ENCODE measurements at places on chromosomes 5 and 9.
A peak's percentile ranks its signal among the peaks of the same experiment; 100 is the strongest.

DNA sequence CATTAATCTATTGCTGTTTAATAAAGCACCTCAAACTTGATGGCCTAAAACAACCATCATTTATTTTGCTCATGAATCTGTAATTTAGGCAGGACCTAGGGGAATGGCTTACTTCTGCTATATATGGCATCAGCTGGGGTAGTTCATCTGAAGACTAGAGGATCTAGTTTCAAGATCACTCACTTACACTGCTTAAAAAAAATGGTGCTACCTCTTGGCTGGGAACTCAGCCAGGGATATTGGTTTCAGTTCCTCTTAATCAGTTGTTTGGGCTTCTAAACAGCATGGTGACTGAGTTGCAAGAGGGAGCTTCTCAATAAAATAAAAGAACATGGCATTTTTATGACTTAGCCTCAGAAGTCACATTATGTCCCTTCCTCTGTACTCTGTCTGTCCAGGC, 142.0 kb downstream of the FAM114A2 start:
- peak; percentile 66 for DNase-seq

GRCh38 chr9:116673375-116673774, 13.7 kb upstream of the TRIM32 start:
- no peak for DNase-seq

DNA sequence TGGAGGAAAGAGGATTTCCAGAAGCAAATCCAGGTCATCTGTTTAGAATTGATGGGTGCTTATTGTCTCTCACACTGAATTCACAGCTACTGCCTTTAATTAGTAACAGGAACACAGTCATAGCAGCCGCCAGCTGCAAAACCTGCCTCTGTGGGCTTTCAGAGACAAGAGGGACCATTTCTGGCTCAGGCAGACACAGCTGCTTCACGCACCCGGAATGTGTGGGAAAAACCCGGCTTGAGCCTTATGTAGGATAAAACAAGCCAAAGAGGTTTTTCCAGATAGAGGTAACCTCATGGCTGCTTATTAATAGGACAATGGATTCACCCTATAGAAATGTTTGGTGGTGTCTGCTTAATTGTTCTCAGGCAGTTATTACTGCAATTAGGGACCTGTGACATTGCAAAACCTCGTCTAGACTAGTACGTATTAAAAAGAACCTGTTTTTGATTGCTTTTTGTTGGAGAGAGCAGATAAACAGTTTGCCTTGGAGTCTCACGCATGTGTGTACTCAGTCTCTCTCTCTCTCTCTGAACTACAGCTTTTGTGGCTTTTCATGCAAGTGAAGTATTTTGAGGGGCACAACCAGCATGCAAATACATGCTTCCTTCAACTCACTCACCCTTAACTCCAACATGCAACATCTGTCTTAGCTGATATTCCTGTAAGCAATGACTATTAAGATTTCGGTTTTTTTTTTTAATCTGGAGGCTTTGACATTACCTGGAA, 302.7 kb downstream of the PLK2 start:
- DNase-seq, result peak; percentile 93

- peak; percentile 19 for DNase-seq
Measured at GRCh38 chr5:89187883-89188465, 305.0 kb upstream of the MEF2C start.

DNA sequence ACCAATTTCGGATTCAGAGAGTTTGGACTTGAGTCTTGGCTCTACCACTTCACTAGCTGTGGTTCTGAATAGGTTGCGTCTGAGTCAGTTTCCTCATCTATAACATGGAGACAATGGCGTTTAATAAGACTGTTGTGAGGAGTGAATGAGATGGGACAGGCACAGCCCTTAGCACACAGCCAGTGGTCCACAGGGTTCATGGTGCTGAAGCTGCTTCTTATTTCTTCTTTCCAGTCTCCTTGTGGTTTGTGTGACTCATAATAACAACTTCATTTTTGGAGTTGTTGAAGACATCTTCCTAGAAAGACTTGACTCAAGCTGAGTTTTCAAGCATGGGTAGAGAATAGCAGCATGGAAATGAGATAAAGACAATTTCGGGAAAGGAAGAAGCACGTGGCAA, 172.6 kb upstream of the PPP2R2B start:
- DNase-seq, result no peak

DNA sequence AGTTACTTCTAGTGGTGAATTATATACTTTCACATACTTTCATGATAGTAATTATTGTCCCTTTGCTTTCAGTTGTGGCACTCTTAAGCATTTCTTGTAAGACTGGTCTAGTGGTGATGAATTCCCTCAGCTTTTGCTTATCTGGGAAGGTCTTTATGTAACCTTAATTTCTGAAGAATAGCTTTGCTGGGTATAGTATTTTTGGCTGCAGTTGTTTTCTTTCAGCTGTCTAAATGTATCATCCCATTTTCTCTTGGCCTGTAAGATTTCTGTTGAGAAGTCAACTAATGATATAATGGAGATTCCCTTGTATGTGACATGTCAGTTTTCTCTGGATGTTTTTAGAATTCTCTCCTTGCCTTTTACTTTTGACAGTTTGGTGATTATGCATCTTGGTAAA, 41.0 kb downstream of the TMEM38B start:
- DNase-seq, result no peak

GRCh38 chr5:151079838-151080612, 809 bp downstream of the TNIP1 start:
- peak; percentile 60 for DNase-seq

- DNase-seq, result no peak
Measured at GRCh38 chr5:75037106-75037505, 15.3 kb downstream of the GCNT4 start.

- no peak for DNase-seq
Measured at GRCh38 chr9:130319300-130319699, 53.7 kb downstream of the HMCN2 start.

GRCh38 chr5:81534441-81534840, 140.5 kb upstream of the ACOT12 start:
- no peak for DNase-seq

DNA sequence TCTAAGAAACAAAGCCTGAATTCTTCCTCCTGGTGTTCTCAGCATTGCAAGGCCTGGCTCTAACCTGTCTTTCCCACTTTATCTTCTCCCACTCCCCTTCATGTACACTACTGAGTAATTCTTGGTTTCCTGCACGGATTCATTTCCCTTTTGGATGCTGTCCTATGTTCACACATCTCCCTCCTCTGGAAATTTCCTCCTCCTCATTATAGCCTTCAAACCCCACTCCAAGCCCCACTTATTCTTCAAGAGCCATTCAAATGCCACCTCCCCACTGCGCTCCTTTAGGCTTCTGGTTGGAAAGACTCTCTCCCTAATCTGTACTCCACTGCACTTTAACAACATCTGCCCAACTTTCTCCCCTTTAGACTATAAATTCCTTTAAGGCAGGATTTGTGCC, 28.2 kb upstream of the C5orf63 start:
- no peak for DNase-seq

DNA sequence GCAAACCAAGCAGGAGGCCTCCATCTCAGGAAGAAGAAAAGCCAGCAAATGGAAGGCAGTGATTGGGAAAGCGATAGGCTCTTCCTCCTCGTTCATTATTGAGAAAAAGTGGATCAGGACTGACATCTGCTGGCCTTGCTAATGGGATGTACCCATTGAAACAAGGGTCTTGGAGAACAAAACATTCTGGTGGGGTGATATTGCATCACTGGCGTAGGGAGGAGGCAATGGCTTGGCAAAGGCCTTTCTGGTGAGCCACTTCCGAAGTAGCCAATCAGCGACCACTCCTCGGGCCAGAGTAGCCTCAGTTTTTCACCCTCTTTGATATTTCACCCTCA, 86.7 kb upstream of the NFIB start:
- DNase-seq, result peak; percentile 92

DNA sequence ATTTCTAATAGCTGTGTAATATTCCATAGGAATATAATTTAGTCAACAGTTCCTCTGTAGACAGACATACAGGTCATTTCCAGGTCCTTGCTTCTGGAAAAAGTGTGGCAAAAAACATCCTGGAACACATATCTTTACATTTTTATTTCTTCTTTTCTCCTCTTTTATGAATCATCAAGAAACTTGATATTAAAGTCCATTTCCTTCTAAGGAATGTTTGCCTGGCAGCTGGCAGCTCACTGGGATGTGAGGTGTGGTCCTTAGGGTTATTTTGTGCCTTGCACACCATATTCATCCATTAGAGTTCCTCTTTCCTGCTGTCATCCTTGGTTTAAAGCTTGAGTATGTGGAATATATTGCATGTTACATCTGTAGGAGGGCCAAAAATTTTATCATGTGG, 122.0 kb downstream of the GALNT10 start:
- DNase-seq, result no peak

- DNase-seq, result peak; percentile 4
Measured at GRCh38 chr5:177364159-177364962, 6.6 kb downstream of the RGS14 start.

DNA sequence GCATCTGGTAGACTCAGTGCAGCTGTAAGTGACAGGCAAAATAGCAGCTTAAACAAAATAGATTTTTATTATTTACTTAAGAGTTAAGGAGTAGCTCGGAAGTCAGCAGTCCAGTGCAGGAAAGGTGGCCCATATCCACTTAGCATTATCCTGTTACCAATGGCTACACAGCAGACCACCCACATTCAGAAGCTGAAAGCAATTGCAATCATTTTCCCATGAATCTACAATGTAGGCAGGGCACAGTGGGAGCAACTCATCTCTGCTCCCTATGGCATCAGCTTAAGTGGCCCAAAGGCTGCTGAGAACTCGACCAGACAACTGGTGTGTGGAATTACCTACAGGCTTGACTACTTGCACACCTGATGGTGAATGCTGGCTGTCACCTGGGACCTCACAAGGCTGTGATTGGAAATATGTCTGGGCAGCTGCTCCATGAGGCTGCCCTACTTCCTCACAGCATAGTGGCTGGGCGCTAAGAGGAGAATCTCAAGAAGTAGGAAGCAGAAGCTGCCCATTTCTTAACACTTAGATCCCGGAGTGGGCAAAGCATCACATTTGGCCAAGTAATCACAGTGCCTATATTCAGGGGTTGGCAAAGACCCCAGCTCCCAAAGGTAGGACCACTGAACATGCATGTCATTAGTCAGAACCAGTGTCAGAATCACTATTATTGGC, 56.4 kb downstream of the SNX18 start:
- no peak for DNase-seq

DNA sequence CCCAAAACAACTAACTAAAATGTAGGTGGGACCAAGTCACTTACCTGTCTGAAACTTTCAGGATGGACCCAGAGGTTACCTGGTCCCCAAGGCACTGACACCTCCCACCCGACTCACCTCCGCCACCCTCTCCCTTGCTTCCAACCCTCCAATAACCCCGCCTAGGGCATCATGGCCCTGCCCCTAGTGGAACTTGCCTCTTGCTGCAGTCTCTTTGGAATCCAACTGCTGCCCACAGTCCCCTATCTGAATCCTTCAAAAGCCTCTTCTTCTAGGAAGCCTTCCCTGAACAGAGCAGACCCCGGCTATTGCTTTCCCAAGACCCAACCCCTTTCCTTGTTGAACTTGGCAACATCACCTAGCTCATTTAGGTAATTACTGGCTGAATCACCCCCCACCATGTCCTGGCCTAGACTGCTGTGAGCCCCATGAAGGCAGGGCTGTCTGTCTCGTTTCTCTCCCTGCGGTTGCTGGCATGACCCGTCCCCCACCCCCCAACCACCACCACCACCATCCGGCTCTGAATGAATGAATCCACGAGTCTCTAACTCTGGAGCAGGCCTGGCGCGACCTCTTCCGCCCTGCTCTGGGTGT, 9.4 kb downstream of the CRB2 start:
- DNase-seq, result no peak

- DNase-seq, result no peak
Measured at GRCh38 chr5:89003563-89004036, 120.6 kb upstream of the MEF2C start.

- DNase-seq, result no peak
Measured at GRCh38 chr9:27711241-27711640, 138.0 kb upstream of the C9orf72 start.

DNA sequence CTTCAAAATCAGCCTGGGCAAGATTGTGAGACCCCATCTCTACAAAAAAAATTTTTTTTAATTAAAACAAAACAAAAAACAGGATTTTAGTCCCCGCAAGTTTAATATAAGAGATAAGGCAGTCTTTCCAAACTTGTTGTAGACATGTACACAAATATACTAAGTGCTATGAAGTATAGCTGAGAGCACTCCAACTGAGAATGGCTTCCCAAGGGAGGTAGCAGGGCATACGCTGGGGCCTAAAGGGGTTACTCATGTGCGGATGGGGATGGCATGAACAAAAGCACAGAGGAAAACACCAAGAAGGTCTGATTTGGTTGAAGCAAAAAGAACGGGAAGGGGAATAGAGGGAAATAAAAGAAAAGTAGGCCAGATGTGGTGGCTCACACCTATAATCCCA, 21.1 kb downstream of the SAR1B start:
- no peak for DNase-seq

- DNase-seq, result no peak
Measured at GRCh38 chr9:20603524-20604268, 18.6 kb downstream of the MLLT3 start.

GRCh38 chr5:147483188-147483790, 26.6 kb downstream of the DPYSL3 start:
- peak; percentile 41 for DNase-seq

GRCh38 chr5:65760504-65761275, 38.7 kb downstream of the NLN start:
- peak; percentile 29 for DNase-seq

DNA sequence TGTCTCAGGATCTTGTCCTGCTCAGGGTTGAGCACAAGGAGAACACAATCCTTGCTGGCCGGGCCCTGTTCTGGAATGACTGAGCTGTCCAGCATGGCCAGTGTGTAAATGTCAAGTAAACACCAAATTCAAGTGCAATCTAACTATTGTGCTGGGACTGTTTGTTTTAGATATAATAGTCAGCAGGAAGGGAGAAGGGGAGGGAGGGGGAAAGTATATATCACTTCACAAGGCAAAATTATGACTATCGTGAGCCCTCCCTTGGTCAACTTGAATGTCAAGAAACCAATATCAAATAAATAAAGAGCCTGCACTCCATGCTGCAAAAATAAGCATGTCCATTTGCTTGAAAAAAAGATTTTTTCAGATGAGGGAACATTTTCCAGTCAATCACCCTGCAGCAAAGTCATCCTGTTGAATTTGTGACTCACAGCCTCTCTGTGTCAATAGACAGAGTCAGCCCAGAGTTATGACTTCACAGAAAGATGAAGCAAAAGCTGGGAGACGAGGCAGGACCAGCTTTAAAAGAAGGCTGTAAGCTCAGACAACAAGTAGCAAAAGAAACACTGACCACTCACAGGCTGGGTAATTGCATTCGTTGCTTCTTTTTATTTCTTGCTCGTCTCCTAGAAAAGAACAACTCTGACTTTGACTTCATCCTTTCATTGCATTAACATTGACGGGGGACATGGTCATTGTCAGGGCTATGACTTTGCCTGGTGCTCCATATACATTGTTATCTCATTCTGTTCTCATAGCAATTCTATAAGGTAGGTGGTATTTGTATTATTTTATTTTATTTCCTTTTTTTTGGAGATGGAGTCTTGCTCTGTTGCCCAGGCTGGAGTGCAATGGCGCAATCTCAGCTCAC, 15.3 kb upstream of the KLF4 start:
- DNase-seq, result peak; percentile 49

GRCh38 chr5:169637549-169638121, 560 bp downstream of the DOCK2 start:
- DNase-seq, result peak; percentile 16
